Right atrium auricular region (tissue), 2 donors: ENCODE measurements at places on chromosomes 12 and 14.

- no peak for DNase-seq
- H3K36me3 ChIP-seq = peaks cover under 1% of the 10 kb centered on the region
- no peak overlapping the region for H3K4me3 ChIP-seq
- no peak overlapping the region for H3K27ac ChIP-seq
- H3K4me1 ChIP-seq = no peaks in the 10 kb centered on the region
These were observed 10.6 kb downstream of the GLIPR1 start for GRCh38 chr12:75491169-75491568.

DNA sequence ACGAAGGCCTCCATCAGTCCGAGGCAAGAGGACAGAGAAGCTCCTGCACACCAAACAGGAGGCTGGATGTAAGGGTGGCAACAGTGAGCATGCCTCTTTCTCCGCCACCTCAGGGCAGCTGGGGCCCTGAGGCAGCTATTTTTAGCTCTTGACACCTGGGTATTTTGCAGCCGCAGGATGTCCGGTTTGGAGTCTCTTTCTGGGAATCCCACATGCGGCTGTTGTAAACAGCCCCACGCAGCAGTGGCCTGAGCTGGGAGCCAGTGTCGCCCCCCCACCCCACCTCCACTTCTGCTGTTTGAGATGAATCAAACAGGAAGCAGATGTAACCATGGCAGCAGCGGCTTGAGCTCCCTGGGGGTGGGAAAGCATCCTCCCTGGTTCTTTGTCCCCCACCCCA lies 11.7 kb downstream of the HDAC7 start:
- no peaks in the 10 kb centered on the region for H3K27me3 ChIP-seq
- H3K36me3 ChIP-seq = peaks cover 14% of the 10 kb centered on the region
- DNase-seq = no peak
- peak overlapping the region; percentile 9 for H3K4me3 ChIP-seq
- peak overlapping the region; percentile 99 for H3K27ac ChIP-seq

- H3K4me1 ChIP-seq = peaks cover 19% of the 10 kb centered on the region
- DNase-seq = peak; percentile 68
- peak overlapping the region; percentile 76 for H3K27ac ChIP-seq
- no peaks in the 10 kb centered on the region for H3K36me3 ChIP-seq
- no peaks in the 10 kb centered on the region for H3K27me3 ChIP-seq
- peak overlapping the region; percentile 65 for H3K4me3 ChIP-seq
These were observed 821 bp downstream of the TMEM106C start for GRCh38 chr12:47964106-47964728.

- no peaks in the 10 kb centered on the region for H3K36me3 ChIP-seq
- H3K27ac ChIP-seq = no peak overlapping the region
- H3K4me1 ChIP-seq = no peaks in the 10 kb centered on the region
These were observed 5.5 kb downstream of the CEP170B start for GRCh38 chr14:104870368-104871144.

GRCh38 chr14:56514663-56515371 lies 64.8 kb upstream of the TMEM260 start:
- DNase-seq = no peak
- no peaks in the 10 kb centered on the region for H3K36me3 ChIP-seq
- no peaks in the 10 kb centered on the region for H3K27me3 ChIP-seq
- no peak overlapping the region for H3K27ac ChIP-seq
- H3K4me3 ChIP-seq = no peak overlapping the region

DNA sequence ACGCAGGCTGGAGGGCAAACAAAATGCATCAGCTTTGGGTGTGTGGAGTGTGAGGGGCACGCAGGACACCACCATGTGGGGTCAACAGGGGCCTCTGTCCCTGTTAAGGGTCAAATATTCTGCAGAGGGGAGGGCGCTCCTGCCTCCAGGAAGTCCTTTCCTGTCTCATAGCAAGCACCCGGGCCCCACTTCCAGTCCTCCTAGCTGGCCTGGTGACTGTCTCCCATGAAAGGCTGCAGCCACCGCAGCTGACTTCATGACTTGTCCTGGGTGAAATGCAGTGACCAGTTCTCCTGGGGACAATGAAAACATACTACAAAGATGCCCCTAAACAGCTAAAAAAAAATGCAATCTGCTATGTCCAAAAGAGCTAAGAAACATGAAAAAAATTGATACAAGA lies 53.6 kb downstream of the LGMN start:
- H3K36me3 ChIP-seq = no peaks in the 10 kb centered on the region
- no peaks in the 10 kb centered on the region for H3K4me1 ChIP-seq
- H3K27ac ChIP-seq = no peak overlapping the region
- DNase-seq = no peak
